ENCODE measurements at places on chromosomes 13 and 19.
A peak's percentile ranks its signal among the peaks of the same experiment; 100 is the strongest.

- DNase-seq, result no peak
These were observed 265.6 kb downstream of the DCLK1 start for GRCh38 chr13:35865341-35866240.

DNA sequence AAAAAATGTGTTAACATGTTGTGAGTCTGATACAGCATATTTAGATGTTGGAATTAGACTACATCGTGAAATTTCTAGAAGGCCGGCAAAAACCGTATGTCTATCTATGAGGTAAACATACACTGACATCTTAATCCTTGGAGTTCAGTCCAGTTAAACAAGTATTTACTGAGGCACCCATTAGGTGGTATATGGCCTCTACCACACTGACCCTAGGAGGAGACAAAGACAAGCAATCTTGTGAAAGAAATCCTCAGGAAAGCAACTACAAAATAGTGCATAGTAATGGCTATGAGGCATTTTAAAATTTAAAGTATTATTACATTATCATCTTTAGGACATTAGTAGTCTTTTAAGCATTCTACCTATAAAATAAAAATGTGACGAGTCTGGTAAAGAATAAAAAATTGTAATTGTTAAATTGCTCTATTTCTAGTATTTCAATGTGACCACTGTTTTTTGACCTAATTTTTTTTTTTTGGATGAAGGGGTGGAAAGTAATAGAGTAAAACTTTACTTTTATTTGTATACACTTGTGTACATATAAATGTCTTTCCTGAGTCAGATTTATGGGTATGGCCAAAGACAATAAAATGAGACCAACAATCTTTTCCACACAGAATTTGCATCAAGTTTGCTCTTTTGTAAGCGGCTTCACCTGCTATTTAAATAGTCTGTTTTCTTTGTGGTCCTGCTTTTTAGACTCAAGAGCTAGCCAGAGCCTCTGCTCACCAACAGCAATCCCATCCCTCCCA is 50.5 kb downstream of the KATNAL1 start:
- DNase-seq, result no peak

GRCh38 chr19:19865750-19866610 is at the start of gene ZNF253:
ZNF253 (plus strand) TSS chr19:19865882; CDS start chr19:19865997, 115 bp downstream.
- DNase-seq, result peak; percentile 91

- DNase-seq, result no peak
These were observed 3.9 kb downstream of the PIH1D1 start for GRCh38 chr19:49447485-49448431.

- DNase-seq, result no peak
These were observed 276.9 kb upstream of the SGCG start for GRCh38 chr13:22903925-22904324.

DNA sequence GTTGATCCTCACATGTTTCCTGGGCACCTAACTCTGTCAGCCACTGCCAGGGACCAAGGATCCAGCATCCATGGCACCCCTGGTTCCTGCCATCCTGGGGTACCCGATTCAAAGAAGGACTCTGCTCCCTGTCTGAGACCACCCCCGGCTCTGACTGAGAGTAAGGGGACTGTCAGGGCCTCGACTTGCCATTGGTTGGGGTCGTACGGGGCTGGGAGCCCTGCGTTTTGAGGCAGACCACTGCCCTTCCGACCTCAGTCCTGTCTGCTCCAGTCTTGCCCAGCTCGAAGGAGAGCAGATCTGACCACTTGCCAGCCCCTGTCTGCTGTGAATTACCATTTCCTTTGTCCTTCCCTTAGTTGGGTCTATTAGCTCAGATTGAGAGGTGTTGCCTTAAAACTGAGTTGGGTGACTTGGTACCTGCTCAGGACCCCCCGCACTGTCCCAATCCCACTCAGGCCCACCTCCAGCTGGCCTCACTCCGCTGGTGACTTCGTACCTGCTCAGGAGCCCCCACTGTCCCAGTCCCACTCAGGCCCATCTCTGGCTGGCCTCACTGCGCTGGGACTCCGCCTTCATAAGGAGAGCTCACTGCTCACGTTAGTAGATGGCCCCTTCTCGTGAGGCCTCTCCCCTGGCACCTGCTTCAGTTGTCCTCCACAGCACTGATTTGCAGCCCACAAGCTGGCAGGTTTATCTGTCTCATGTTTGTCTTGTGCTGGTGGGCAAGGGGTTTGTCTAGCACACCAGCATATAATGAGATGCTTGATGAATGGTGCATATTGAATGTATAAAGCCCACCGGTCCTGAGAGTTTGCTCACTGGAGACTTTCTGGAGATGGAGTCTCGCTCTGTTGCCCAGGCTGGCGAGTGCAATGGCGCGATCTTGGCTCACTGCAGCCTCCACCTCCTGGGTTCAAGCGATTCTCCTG is 3.9 kb downstream of the RPL28 start:
- no peak for DNase-seq

DNA sequence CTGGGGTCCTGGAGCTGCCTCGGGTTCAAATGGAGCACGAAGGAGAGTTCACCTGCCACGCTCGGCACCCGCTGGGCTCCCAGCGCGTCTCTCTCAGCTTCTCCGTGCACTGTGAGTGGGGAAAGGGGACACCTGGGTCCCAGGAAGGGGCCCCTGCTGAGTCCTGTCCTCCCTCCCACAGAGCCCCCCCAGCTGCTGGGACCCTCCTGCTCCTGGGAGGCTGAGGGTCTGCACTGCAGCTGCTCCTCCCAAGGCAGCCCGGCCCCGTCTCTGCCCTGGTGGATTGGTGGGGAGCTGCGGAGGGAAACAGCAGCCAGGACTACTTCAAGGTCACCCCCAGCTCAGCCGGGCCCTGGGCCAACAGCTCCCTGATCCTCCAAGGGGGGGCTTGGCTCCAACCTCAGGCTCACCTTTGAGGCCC is 11.0 kb upstream of the SIGLEC11 start:
- no peak for DNase-seq

DNA sequence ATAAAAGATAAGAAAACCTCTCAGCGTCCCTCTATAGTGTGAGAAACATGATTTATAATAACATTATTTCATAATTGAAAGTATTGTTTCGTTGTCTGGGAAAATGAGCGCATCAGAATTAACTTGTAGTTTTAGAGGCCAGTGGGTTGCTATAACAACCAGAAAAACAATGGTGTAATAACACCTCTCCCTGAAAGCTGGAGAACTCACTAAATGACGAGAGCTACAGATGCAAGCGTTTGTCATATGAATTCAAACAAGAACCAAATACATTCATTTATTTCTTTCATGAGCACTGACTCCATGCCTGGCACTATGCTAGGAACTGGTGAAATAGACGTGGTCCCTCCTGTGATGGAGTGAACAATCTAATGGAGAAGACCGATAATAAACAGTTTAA is 16.3 kb downstream of the KBTBD7 start:
- no peak for DNase-seq

- no peak for DNase-seq
These were observed 5.5 kb downstream of the KATNAL1 start for GRCh38 chr13:30301827-30302226.

DNA sequence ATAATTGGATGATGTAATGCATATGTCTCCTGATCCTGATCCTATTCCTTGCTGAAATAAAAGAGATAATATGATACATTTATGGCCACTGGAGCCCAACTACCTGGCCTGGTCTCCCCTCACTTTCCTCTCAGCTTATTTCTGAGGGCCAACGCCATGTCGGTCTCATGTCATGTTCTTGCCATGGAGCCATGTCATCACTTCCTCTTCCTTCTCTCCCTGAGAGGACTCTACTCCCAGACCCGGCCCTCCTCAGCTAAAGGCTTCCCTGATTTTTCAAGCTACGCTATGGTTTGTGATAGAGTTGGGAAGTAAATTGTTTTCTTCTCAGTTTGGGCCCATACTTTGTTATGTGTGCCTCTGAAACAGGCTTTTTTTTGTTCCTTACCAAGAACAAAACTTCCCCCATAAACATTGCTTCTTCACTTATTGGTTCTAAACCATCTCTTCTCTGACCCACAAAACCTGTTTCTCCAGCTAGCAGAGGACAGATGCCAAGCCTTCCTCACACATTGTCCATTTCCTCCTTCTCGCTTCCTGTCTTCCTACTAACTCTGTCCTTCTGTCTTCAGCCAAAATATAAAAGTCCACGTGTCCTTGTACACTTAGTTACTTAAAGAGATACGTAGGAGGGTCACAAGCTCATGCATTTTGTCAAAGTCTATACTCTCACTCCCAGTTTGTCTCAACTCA is 319.9 kb upstream of the DACH1 start:
- DNase-seq, result no peak

- no peak for DNase-seq
These were observed 197.3 kb downstream of the GPC5 start for GRCh38 chr13:91595677-91596076.

- DNase-seq, result no peak
These were observed 12.3 kb upstream of the MISP start for GRCh38 chr19:738509-739128.

DNA sequence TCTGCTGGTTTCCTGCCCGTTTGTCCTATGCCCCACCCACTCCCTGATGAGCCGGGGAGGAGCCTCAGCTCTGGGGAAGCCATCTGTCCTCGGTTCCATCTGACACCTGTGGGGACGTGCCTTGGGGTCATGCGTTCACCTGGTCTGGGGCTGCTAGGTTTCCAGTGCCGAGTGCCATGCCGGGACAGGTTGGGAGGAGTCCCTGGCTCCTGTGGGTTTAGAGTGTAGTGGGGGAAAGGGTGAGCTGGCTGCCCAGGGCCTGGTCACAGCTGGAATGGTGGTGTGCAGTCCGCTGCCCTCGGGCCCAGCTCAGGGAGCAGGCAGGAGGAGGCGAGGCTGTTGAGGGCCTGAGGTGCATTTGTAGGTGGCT is 2.5 kb downstream of the KDM4B start:
- no peak for DNase-seq

- no peak for DNase-seq
These were observed 19.9 kb downstream of the PPP5C start for GRCh38 chr19:46366620-46367292.

DNA sequence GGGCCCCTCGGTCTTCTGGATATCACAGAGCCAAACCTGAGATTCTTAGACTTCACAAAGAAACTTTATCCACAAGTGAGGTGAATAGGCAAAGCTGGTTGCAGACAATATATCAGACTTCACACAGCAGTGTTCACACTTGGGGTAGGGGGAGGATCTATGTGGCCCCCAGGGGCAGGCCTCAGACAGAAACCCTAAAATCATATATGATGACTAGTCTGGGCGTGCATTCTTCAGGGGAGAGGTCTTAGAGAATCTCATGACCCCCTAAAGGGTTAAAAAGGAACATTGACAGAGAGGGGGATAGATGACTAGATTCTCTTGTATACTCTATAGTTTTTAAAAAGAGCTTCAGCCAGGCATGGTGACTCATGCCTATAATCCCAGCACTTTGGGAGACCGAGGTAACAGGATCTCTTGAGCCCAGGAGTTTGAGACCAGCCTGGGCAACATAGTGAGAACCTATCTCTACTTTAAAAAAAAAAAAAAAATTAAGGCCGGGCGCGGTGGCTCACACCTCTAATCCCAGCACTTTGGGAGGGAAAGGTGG is 2.8 kb downstream of the TYROBP start:
- no peak for DNase-seq

DNA sequence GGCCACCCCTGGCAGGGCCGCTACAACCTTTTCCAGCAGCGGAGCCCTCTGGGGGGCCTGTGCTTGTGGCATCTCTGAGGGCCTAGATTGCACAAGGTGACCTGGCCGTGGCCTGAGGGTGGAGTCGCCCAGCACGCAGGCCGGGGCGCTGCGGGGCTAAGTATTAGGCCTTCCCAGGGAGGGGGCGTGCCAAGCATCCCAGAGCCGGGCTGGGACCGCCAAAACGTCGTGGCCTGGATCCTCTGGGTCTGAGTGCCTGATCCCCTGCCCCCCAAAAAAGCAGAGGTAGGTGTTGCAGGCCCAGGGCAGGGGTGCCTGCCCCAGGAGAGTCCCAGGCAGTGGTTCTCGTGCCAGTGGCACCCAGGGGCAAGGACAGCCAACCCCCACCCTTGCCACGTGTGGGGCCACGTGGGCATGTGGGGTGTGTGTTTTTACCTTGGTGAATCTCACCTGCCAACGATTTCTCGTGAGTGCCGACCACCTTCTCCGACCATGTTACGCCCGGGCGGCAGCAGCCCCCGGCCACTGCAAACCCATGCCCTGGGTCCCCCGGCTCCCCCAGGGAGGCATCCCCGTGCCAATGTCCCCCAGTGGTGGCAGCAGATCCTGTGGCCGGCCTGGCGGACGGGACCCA is 12.6 kb upstream of the GNA15 start:
- DNase-seq, result no peak

- peak; percentile 65 for DNase-seq
These were observed 19.0 kb downstream of the MRPS12 start for GRCh38 chr19:38949580-38950367.

DNA sequence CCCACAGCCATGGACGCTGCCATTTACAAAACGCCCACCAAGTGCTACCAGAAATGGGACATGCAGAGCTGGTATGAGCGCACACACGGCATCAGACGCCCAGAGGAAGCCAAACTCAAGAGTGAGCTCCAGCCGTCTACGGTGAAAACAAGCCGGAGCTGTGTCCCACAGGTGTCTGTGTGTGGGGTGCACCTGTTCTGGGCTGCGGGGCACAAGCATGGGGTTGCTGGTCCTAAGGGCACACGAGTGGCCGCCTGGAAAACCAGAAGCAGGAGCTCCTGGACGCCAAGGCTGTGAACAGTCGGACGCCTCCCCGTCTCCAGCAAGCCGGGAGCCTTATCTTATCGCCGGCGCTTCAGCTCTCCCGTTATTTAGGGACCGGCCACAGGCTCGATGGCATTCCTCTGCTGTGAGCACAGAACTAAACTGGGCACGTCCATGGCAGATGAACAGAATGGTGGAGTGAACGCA is 1.3 kb downstream of the ADPRHL1 start:
- DNase-seq, result no peak

- DNase-seq, result no peak
These were observed 247.1 kb upstream of the SGCG start for GRCh38 chr13:22933571-22934181.

- no peak for DNase-seq
These were observed 28.8 kb downstream of the NUMBL start for GRCh38 chr19:40661616-40662015.

- no peak for DNase-seq
These were observed 16.0 kb downstream of the CSNK1A1L start for GRCh38 chr13:37089495-37089894.

DNA sequence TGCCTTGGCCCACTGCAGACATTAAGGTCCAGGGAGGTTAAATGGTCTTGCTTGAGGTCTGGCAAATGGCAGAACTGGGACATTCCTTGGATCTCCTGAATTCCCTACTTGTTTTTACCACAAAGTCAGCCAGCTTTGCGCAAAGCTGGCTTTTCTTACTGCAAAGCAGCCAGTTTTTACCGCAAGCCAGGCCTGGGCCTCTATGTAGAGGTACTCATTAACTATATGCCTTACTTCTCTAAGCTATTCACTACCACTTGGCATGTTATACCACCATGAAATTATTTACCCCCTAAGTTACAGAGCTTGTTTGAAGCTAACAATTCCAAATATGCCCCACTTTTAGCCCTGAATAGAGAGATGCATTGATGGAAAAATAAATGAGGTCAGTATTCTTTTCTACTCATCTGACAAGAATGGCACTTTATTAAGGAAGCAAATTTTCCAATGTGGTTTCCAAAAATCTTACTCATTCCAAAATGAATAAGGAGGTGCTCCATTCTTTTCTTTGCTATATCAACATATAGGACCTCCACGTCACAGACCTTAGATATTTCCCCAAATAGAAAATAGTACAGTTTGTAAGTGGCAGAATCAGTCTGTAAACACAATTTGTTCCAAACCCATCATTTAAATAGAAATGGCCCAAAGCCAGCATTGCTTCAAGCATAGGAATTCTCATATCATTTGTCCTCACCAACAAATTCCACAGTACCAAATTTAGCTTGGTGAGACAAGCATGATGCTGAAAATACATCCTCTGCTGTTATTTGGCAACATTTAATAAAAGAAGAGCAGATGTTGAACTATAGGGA is 143.9 kb upstream of the TSC22D1 start:
- DNase-seq, result no peak
